ENCODE measurements at places on chromosomes 6 and 20. TPM values are rescaled to one million over a fixed set of nuclear protein-coding genes. Genes with fewer than 3 reads are reported as not detected.
A peak's percentile ranks its signal among the peaks of the same experiment; 100 is the strongest.

DNA sequence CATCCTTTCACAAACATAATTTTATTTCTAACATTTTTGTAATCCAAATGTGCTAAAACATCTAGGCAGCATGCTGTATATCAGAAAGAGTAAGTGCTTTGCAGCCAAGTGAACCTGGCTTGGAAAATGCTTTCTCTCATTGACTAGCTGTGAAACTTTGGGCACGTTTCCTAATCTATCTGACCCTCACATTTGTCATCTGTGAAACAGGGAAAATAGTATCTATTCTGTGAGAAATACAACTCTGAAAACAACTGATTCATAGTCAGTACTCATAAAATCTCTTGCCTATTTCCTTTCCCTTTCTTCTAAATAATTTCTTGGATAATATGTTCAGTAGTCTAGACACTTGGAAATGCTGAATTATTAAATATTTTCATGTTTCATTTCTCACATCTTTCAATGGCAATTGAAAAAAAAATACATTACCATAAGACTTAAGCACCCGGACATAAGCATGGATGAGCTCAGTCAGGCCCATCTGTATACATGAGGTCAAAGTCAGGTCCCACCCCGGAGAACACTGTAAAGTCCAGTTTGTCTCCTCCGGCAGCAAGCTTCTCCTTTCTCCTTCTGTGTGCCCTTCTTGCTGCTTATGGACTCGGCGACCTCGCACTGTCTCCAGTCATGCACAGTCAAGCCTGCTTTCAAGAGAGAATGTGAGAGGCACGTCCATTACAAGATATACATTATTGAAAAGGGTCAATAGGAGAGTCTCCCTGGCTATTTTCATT, 455.0 kb upstream of the SOX4 start:
- no peak for ATAC-seq

- ATAC-seq = no peak
Observed at GRCh38 chr20:29742699-29743100, 1514.8 kb upstream of the DEFB115 start.

GRCh38 chr6:37242429-37243052, 15.0 kb upstream of the TBC1D22B start:
- peak; percentile 54 for ATAC-seq

DNA sequence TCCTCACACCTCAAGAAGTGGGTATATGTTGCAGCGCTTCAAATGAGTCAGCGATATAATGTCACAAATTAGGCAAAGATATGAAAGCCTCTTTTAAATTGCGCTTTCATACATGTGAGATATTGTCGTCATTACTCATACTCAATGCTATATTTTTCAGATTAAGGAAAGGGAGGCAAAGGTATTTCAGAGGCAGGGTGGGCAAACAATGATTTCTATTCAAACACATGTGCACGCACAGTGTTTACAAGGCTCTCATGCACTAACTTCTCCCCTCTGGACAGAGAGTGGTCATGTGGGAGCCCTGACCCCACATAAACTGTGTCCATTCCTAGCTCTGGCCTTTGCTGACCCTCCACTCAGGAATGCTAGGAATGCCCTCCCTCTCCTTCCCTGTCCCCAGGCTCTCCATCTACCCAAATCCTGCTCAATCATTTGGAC, 112.1 kb upstream of the TMEM170B start:
- ATAC-seq = no peak

ZNF451 gene
- 66.5 TPM for total RNA-seq

FAM50B gene
- 15.1 TPM for total RNA-seq

SLC22A16 gene
- 5.4 TPM for total RNA-seq

Data from gastroesophageal sphincter (tissue), 4 donors.